Activated effector memory CD4-positive, alpha-beta T cell treated with anti-CD3 and anti-CD28 coated beads, Interleukin-2, amount 50 U/mL, for 16 hours (primary cell): ENCODE measurements at places on chromosomes 1 and 21.

DNA sequence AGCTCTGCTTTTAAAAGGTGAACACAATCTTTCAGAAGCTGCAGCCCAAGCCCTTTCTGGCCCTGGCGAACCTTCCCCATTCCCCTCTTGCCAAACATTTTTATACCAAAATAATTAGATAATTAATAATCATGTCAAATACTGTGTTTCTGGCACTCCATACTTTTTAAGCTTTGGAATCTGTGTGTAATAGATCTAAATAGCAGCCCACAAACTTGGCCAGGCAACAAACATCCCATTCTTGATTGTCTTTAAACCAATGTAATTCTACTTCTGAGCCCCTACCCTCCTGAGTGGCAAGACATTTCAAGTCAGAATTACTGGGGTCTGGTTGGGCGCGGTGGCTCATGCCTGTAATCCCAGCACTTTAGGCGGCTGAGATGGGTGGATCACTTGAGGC lies 137.7 kb downstream of the NAV1 start:
- DNase-seq, result no peak

- DNase-seq, result no peak
These were observed 139.8 kb downstream of the RYR2 start for GRCh38 chr1:237181743-237182317.

- no peak for DNase-seq
These were observed 5.0 kb downstream of the SLC22A15 start for GRCh38 chr1:115980998-115981993.

- DNase-seq, result peak; percentile 93
These were observed 520 bp downstream of the PLEKHN1 start for GRCh38 chr1:966704-967300.

DNA sequence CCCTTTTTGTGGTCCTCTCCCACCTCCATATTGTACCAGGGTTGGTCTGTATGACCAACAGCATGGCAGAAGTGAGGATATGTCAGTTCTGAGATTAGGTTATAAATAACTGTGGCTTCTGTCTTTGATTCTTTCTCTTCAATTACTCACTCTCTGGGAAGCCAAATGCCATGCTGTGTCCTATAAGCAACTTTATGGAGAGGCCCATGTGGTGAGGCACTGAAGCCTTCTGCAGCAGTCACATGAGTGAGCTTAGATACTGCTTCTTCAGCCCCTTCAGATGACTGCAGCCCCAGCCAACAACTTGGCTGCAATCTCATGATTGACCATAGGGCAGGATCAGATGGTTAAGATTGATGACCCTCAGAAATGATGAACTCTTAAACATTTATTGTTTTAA lies 34.0 kb upstream of the SAMD13 start:
- DNase-seq, result no peak

GRCh38 chr1:212974711-212975110 lies 24.4 kb downstream of the VASH2 start:
- DNase-seq, result peak; percentile 47

GRCh38 chr21:34916446-34916845 lies 132.7 kb downstream of the RUNX1 start:
- no peak for DNase-seq

DNA sequence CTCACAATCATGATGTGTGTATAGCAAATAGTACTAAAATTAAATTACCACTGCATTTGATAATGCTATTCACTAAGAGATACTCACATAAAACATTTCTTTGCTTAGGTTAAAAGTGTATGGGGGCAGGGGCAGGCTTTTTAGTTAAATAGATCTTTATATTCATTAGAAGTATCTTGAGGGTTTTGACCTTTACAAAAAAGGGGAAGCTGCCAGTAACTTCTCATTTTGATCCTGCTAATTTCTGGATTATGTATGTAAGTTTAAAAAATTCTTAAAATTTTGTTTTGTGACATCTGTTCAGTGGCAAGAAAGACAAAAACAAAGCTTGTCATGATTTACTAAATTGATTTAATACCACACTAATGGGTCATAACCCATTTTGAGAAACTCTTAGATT lies 45.8 kb upstream of the S1PR1 start:
- no peak for DNase-seq

DNA sequence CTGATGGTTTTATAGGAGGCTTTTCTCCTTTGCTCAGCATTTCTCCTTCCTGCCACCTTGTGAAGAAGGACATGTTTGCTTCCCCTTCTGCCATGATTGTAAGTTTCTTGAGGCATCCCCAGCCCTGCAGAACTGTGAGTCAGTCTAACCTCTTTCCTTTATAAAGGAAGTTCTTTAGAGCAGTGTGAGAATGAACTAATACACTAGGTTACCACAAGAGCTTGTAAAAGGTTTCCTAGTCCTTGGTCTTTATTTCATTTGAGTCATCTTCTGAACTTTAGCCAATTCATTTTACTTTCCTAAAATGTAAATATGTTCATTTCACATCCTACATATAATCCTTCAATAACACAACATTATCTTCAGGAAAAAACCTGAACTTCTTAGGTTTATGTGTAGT lies 365.3 kb downstream of the HHIPL2 start:
- no peak for DNase-seq

DNA sequence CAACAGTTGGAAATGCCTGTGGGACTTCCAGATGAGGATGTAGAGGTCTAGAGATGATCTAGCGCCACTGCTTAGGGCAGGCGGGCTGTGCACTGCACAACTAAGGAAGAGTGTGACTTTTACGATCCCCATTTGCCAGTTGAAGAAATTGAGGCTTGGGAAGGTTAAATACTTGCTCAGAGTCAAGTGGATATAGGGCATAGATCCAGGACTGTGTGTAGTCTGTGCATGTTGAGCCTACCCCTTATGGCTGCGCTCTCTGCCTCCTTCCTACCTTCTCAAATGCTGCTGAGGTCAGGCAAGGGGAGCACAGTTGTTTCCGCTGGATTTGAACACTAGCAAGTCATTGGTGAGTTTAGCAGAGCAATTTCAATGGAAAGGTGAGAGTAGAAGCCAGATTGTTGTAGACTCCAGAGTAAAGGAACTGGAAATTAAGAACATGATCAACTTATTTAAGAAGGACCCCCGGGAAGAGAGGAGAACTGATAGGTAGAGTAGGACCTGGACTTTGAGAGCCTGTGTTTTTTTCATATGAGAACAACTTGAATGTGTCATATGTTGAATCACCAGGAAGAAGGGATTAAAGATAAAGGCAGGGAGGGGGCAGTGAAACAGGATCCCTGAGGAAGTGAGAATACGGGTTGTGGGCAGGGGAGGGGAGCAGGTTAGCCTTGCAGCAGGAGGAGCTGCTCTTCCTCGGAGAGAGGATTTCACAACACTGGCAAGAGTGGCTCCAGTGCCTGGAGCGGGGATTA lies 2.7 kb downstream of the CAPN2 start:
- no peak for DNase-seq

GRCh38 chr1:113802367-113803007 lies 9.8 kb downstream of the RSBN1 start:
- no peak for DNase-seq
